Stimulated activated naive CD8-positive, alpha-beta T cell treated with anti-CD3 and anti-CD28 coated beads, Interleukin-15, Interleukin-2, amounts not matched to agents 100 U/mL and 50 U/mL, for 24 hours (primary cell): ENCODE measurements at places on chromosomes 6 and 20.

GRCh38 chr6:145349950-145350510, 385.3 kb downstream of the EPM2A start:
- DNase-seq, result no peak

DNA sequence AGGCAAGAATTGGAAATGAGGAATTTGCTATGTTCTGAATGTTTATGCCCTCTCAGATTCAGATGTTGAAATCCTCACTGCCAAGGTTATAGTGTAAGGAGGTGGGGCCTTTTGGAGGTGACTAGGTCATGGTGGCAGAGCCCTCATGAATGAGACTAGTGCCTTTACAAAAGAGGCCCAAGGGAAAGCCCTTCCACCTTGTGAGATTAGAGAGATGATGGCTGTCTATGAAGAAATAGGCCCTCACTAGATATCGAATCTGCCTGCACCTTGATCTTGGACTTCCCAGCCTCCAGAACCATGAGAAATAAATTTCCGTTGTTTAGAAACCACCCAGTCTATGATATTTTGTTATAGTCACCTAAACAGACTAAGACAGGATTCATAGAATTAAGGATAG, 10.4 kb downstream of the ASIP start:
- no peak for DNase-seq

DNA sequence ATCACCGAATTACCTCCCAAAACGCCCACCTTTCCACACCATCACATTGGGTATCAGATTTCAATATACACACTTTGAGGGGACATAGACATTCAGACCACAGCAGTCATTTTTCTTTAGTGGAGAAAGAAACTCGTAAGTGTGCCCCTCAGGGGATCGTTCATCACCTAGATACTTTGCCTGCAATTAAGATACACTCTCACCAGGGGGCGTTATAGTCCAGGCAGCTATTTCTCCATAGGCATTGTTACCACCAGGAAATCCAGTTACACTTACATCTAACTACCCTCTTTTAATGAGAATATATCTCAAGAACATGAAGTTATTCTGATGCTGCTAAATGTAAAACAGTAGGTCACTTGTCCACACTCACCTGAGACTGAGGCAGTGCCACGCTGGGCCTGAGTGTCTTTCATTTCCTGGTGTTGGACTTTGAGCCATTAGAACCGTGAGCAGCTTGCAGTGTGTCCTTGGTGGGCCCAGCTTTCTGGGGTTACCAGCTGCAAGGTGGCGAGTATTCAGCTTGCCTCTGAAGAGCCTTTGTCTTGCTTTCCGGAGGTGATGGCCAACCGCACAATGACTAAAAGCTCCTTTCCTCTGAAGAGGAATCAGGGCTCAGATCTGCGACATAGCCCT, 35.1 kb upstream of the UNC93A start:
- DNase-seq, result no peak

DNA sequence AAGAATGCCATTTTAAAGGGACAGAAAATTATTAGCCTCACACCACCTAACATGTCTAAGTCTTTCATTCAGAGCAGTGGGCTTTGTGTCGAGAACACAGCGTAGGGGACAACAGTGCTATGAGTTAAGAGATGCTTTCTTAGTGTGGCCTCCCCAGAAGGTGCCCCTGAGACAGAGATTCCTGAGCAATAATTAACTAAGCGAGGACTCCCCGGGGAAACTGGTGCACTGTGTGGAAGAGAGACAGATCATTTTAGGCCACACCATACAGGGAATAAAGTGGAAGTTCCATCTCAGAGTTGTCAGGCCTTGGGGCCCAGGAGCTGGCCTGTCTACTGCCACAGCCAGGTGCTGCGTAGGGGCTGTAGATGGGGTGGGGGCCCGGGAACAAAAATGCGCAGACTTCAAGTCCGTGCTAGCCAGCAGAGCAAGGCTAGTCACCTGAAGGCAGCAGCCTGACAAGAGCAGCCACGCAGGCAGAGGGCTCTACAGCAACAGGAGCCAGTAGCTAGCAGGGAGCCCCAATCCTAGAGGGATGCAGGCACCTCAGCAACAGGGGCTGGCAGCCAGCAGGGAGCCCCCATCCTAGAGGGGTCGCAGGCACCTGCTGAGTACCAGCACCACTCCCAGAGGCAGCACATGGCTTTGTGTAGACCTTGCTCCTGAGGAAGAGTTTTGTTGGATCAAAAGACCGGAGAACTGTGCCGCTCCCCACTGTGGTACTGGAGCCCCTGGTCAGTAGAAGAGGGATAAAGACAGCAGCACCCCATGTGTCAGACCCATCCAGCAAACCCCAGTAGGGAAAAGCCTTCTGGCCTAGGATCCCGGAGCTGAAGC, 63.0 kb upstream of the NXT1 start:
- DNase-seq, result no peak

- DNase-seq, result no peak
Observed at GRCh38 chr6:111406200-111406721, 76.8 kb downstream of the REV3L start.

DNA sequence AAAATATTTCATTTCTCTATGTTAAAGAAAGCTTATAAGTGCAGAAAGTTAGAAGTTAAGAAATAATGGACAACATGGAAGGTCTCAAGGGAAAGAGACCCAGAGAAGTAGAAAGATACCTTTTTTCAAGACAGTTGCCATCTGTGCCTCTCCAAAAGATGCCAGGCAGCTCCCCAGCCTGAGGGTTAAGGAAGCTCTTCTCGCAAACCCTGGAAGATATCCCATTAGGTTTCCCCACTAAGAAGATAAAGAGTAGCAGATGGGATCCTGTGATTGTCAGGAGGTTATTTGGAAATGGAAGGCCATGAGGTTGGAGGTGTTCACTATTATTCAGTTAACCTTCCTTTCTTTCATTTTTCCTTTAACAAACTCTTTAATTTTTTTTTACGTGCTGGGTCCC, 110.1 kb upstream of the SIM1 start:
- no peak for DNase-seq
